ENCODE measurements at places on chromosomes 2 and 18.

DNA sequence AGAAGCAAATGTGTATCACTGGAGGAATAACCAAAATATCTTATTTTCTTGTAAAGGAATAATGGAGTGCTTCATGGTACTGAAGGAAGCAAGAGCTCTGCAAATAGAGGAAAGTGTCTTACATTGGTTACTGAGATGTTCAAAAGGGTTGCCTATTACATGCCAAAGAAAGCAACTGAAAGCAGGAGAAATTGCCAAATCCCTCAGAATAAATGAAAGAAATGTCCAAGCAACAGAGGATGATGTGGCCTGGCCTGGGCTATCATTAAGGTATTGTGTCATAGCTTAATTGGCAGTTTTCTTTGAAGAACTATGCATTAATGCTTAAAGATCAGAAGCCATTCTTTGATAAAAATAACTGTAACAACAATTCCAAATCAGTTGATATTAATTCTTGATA is 173.7 kb downstream of the RAB3GAP1 start:
- H3K36me3 ChIP-seq: no peaks in the 10 kb centered on the region
- no peak overlapping the region for H3K4me3 ChIP-seq
- H3K27me3 ChIP-seq: no peaks in the 10 kb centered on the region
- no peak overlapping the region for H3K27ac ChIP-seq
- no peaks in the 10 kb centered on the region for H3K4me1 ChIP-seq
- DNase-seq: no peak

- peaks cover 5% of the 10 kb centered on the region for H3K4me1 ChIP-seq
- no peak overlapping the region for H3K27ac ChIP-seq
- no peak for DNase-seq
- no peak overlapping the region for H3K4me3 ChIP-seq
- no peaks in the 10 kb centered on the region for H3K27me3 ChIP-seq
Measured at GRCh38 chr2:39118786-39119499, 1.9 kb downstream of the SOS1 start.

DNA sequence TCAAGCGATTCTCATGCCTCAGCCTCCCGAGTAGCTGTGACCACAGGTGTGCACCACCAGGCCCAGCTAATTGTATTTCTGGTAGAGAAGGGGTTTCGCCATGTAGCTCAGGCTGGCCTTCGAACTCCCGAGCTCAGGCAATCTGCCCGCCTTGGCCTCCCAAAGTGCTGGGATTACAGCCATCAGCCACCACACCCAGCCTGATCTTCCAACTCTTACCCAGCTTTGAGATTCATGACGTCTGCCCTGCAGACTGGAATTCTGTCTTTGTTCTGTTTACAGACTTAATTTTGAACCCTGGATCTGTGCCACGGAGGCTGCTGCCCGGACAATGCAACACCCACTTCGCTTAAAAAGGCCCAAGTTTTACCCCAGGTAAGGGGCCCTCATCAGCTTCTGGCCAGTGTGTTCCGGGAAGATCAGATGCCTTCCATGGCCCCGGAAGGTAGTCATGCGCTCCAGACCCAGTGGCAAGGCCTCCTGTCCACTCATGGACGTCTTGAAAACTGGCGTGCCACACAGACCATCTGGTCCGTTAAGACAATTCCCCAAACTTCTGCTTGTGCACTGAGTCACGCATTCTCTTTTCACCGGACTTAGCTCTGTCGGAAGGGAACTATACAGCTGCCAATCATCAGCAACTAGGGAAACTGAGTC is 5.5 kb downstream of the PXDN start:
- no peak overlapping the region for H3K27ac ChIP-seq
- DNase-seq: no peak
- H3K36me3 ChIP-seq: no peaks in the 10 kb centered on the region
- no peaks in the 10 kb centered on the region for H3K27me3 ChIP-seq
- peaks cover 9% of the 10 kb centered on the region for H3K4me1 ChIP-seq

- H3K27me3 ChIP-seq: no peaks in the 10 kb centered on the region
- no peak overlapping the region for H3K27ac ChIP-seq
- no peaks in the 10 kb centered on the region for H3K4me1 ChIP-seq
- H3K4me3 ChIP-seq: no peak overlapping the region
- no peaks in the 10 kb centered on the region for H3K36me3 ChIP-seq
- peak; percentile 1 for DNase-seq
Measured at GRCh38 chr18:73827801-73828200, 319.8 kb downstream of the FBXO15 start.

- no peak overlapping the region for H3K27ac ChIP-seq
- no peaks in the 10 kb centered on the region for H3K36me3 ChIP-seq
- DNase-seq: no peak
- no peaks in the 10 kb centered on the region for H3K4me1 ChIP-seq
Measured at GRCh38 chr2:37366773-37367172, 22.3 kb downstream of the QPCT start.

DNA sequence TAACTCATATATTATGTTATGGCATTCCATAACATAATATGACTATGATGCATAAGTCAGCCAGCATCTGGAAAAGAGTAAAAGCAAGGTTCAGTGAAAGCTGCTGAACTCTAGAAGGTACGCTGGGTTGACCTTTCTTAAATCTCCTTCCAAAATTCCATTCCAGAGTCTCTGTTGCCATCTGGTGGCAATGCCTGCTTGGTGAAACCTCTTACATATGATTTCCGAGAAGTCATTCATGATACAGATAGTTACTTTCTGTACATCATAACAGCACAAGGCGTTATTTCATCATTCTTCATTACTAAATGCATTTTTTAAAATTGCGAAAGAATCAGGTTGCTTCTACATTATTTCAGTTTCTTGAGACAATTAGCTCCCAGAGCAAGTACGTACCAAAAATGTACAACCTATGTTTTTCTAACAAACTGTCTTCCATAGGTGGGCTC is 7.0 kb upstream of the EPG5 start:
- H3K27ac ChIP-seq: no peak overlapping the region
- H3K4me3 ChIP-seq: no peak overlapping the region
- peak; percentile 70 for DNase-seq

GRCh38 chr2:27885234-27885633 is 5.0 kb downstream of the RBKS start:
- H3K27ac ChIP-seq: no peak overlapping the region
- H3K4me3 ChIP-seq: no peak overlapping the region
- H3K36me3 ChIP-seq: no peaks in the 10 kb centered on the region
- H3K4me1 ChIP-seq: no peaks in the 10 kb centered on the region

DNA sequence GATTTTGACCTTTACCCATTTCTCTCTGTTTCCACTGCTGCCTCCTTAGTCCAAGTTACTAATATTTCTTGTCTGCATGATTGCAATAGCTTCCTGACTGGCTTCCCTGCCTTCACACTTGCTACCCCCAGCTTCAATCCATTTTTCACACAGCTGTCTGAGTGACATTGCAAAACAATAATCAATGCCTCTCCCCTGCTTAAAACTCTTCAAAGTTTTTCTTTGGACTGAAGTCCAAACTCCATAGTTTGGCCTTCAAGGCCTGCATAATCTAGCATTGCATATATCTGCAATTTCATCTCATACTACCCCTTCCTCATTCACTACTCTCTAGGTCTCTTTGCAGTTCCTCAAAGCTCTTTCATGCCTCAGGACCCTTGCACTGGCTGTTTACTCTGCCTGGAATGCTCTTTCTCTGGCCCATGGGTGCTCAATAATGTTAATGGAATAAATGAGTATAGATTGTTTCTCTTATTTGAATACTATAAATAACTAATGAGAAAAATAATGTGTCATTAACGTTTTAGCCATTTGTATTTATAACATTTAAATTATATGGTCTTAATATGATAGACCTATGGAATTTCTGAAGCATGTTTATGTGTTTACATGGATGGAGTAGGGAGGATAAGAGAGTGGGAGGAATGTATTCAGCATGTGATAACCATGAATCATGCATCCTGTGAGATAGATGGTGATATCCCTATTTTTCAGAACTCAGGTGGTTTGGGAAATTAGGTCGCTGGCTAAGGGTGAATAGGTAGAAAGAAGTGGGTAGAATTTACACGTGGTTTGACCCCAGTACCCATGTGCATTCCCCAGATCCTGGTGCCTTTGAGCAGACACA is 5.7 kb upstream of the TMEM178A start:
- no peaks in the 10 kb centered on the region for H3K4me1 ChIP-seq
- H3K36me3 ChIP-seq: no peaks in the 10 kb centered on the region
- H3K4me3 ChIP-seq: no peak overlapping the region
- no peak for DNase-seq
- no peak overlapping the region for H3K27ac ChIP-seq

GRCh38 chr18:78857314-78858150 is 122.1 kb upstream of the SALL3 start:
- H3K4me3 ChIP-seq: no peak overlapping the region
- no peaks in the 10 kb centered on the region for H3K4me1 ChIP-seq
- no peaks in the 10 kb centered on the region for H3K36me3 ChIP-seq
- H3K27ac ChIP-seq: no peak overlapping the region
- no peaks in the 10 kb centered on the region for H3K27me3 ChIP-seq
- DNase-seq: no peak

DNA sequence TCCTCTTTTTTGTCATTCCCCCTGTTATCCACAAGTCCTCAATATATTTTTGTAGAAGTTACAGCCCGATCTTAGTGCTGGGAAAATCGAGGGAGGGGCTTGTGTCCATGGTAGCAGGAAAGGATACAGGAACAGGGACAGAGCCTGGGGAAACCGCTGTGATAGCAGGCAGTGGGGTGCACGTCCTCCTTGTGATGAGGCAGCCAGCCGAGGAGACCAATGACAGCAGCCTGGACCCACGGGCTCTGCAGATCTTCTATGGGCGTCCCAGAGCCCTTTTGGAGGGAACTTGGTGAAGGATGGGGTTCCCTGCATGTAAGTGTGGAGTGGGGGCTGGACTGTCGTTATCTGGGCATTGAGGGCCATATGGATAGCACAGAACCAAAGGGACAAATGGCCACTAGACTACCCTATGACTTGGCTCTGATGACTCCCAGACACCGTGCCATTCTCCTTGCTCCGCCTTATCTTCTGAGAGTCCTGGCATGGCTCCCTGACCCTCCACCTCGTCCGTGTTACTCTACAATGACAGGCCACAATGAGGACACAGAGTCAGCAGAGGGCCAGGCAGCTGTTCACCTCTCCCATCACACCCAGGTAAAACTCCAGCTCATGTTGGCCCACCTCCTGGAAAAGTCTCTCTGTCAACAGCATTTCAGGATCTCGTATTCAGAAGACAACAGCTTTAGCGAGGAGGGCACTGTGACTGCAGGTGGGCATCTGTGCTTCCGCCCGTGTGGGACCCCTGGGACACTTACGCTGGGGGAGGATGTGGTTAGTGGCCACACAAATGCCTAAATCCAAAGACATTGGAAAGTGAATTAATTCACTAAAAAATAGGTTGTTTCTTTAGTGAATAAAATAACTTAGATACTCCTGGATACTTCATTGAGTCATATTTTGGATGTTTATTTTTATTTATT is 100.1 kb downstream of the VAPA start:
- no peaks in the 10 kb centered on the region for H3K27me3 ChIP-seq
- H3K4me1 ChIP-seq: no peaks in the 10 kb centered on the region
- H3K4me3 ChIP-seq: no peak overlapping the region

- no peak for DNase-seq
- H3K4me1 ChIP-seq: peaks cover 1% of the 10 kb centered on the region
- H3K27ac ChIP-seq: no peak overlapping the region
- H3K36me3 ChIP-seq: no peaks in the 10 kb centered on the region
- H3K27me3 ChIP-seq: no peaks in the 10 kb centered on the region
Measured at GRCh38 chr2:85950743-85951142, 62.0 kb upstream of the ST3GAL5 start.

DNA sequence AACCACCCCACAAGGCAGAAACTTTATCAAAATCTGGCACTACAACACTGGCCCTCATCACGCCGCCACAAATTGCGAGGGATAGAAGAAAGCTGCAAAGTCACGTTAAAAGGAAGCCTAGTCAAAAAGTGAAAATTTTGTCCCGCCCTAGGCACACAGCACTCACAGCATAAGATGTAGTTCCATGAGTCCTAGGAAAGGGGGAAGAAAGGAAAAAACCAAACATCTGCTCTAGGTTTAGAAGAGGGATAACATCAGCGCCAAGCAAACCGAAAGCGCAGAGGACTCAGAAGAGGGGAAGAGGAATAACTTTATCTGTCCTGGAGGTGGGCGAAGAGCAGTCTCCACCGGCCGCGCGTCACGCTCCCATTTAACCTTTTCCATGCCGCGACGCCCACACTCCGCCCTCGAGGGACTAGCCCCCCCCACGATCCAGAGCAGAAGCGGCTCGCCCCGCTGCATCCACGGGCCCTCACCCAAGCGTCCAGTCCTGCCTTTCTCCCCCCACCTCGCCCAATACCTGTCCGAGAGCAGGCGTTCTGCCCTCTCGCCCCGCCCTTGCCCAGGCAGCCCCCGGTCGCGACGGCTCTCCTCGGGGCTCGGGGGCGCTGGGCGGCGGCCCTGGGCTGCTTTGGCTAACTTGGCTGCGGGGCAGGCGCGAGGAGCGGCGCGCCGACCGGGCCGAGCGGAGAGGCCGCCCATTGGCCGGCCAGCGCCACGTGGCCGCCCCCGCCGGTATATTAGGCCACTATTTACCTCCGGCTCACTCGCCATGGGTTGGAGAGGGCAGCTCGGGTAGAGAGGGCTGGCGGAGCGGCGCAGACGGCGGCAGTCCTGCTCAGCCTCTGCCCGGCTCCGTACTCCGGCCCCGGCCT is at the start of gene HOXD1:
HOXD1 (plus strand) TSS at position 770 of the 875 bp plus-strand sequence. CDS start 134 bp downstream, outside the sequence.
- peak; percentile 68 for DNase-seq
- H3K4me1 ChIP-seq: peaks cover 9% of the 10 kb centered on the region
- H3K27me3 ChIP-seq: peaks cover 29% of the 10 kb centered on the region
- H3K36me3 ChIP-seq: no peaks in the 10 kb centered on the region

- no peak overlapping the region for H3K27ac ChIP-seq
- no peaks in the 10 kb centered on the region for H3K4me1 ChIP-seq
- no peaks in the 10 kb centered on the region for H3K36me3 ChIP-seq
- H3K27me3 ChIP-seq: no peaks in the 10 kb centered on the region
Measured at GRCh38 chr2:165373278-165374010, 96.1 kb upstream of the CSRNP3 start.

DNA sequence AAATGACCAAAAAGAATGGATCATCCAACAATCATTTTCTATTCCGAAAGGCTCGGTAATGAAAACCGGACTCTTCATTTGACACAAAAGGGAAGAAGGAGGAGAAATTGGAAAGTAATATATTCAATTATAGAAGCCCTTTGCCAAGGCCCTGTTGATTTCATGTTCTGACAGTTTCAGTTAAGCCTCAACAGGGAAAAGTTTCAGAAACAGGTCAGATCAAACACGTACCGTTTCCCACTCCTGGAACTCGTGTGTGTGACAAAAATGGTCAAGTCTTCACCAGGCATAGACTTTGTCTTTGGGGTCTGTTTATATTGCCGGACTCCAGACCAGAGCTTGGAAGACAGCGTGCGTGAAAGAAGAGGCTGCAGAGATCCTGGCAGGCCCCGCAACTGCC is 101.3 kb upstream of the BCL2L11 start:
- no peak overlapping the region for H3K27ac ChIP-seq
- H3K4me3 ChIP-seq: no peak overlapping the region
- no peaks in the 10 kb centered on the region for H3K4me1 ChIP-seq
- no peak for DNase-seq
